ENCODE measurements at places on chromosomes 1 and 21.

DNA sequence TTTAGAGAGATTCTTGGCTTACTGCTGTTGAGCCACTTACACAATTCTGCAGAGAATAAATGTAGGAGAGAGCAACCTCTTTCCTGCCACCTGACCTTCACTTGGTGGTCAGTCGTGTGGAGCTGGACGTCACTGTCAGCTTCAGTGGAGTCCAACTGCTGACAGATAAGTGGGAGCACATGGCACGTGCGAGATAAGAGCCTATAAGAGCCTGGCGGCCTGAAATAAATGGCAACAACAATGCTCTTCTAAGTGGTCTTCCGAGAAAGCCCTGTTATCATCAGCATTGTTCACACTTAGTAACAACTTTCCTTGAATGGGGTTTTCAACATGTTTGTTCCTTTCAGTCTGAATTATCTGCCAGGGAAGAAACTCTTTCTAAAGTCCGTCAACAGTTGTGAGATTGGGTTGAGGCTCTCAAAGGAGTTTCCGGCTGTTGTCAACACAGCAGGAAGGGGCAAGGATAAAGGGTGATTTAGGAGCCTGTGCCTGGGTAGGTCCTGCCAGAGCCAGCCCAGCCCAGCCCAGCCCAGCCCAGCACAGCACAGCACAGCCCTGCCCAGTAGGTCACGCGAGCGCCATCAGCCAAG, 57.2 kb upstream of the RUNX1 start:
- DNase-seq = no peak

DNA sequence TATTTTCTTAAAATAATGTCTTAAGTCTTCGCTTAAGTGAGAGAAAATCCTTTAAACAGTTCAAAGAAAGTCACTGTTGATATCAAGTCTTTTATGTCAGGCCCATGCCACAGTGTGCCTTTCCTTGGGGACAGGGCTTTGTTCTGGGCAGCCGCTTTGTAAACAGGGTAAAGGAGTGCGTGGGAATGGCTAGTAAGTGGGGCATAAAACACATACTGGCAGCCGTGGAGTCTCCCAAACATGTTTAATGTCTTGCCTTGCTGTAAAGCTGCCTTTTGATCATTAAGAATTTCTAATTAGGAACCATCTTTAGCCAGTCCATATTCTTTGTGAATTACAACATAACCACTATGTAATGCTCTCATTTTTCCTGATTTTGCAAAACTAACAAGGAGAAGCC, 99.7 kb downstream of the PHTF1 start:
- DNase-seq = no peak

GRCh38 chr1:44832056-44832705, 10.9 kb downstream of the PTCH2 start:
- no peak for DNase-seq

GRCh38 chr1:17874710-17875109, 119.6 kb downstream of the ACTL8 start:
- no peak for DNase-seq

- DNase-seq = no peak
These were observed 201.5 kb downstream of the S1PR1 start for GRCh38 chr1:101438359-101438758.

GRCh38 chr1:60448850-60449249, 375.3 kb upstream of the C1orf87 start:
- DNase-seq = no peak

DNA sequence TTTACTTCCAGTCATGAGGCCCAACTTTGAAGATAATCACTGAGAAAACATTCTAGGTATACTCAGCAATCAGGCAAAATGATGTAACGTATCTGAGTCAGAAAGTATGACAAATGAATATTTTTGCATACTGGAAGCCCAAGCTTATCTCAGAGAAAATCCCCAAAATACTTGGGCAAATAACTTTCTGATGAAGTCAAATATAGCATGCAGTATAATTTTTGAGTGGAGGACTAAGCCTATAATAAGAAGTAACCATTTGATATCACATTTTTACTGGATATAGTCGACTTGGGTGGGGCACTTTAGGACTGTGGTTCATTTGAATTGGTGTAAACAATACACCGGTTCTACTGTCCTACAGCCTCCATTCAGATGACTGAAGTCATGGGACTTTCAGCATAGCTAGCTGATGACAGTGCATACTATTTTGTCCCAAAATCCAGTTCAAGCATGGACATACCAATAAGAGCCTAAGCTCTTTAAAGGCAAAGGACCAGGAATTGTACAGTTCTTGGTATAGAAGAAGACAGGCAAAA, 2.3 kb upstream of the GADD45A start:
- no peak for DNase-seq

DNA sequence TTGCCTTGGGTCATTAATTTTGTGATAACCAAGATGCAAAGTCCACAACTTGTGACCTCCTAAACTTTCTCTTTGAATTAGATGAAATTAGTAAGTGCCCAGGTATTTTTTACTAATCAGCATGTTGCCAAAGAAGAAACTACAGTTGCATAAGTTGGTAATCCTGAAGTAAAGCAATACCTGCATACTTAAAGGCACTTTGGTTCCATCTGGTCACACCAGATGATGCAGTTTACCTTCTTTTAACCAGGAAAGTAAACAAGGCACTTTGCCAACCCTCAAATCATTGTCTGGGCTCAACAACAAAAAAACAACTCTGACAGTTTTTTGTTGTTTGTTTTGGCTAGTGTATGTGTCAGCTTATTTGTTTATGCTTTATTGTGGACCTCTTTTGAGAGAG, 55.5 kb upstream of the DYNLT5 start:
- DNase-seq = no peak

DNA sequence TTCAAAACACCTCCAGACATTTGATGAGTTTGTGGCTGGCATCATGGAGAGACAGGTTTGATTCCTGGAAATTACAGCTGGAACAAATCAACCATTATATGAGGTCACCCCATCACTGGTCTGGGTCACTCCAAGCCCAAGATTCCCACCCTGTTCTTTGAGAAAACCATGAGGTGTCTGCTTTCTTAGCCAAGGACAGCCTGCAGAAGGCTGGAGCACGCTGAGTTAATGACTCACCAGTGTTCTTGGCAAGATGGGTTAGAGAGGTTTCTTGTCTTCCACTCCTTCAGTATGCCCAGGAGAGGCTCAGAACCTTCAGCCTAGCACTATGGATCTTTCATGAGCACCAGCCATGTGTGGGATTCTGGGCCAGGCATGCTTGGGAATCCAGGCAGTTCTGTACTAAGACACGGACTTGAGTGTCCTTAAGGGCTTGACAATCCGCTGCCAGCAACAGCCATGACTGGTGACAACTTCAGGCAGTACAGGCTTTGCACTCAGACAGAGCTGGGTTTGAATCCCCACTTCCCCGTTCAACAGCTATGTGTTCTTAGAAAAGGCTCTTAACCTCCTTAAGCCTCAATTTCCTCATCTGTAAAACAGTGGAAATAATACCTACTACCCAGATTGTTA, 43.9 kb downstream of the GRHL3 start:
- DNase-seq = no peak

DNA sequence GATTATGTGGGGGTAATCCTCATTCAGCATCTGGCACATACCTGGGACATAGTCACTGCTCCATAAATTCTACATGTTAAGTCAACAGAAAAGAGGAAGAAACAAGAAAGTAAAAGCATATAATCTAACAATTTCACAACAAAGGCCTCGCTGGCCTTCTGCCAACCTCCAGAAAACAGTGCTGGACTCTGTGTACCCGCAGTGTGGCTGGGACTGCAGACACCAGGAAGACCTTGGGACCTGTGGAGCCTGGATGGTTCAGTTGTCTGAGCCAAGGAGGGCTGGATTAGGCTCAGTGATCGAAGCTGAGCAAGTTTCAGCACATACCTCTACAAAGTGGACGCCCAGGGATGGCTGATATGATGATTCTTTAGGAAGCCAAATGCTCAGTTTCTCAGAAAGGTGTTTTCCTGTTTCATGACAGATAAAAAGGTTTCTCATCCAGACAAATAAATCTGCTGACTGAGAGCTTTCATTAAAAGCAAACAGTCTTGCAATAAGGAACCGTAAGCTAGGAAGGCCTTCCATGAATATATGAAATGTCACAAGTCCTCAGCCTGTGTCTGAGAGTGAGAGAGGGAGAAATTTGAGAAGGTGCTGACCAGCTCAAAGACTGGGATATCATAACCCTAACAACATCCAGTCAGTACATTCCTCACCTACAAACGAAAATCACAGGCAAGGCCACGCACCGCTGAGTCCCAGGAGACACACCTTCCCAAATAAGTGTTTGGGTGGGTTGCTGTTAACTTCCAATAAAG, 48.4 kb downstream of the CAPZB start:
- DNase-seq = no peak

DNA sequence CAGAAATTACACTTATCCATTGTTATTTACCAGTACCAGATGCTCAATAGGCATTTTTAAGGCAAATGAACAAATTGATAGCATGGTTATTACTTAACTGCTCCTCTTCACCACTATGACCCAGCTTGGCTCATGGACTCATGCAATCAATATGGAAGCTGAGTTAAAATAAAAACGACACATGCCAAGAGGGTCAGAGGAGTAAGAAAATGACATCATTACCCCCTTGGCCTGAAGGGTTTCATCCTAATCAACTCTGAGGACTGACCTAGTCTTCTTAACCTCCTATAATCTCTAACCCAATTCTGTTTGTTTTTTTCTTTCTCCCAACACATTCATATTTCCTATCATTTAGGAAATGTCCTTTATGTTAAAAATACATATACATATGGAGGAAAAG, 41.6 kb downstream of the IRF2BP2 start:
- DNase-seq = no peak

GRCh38 chr1:107965110-107965991, at the start of gene VAV3:
VAV3 (minus strand) TSS chr1:107965180; CDS start chr1:107964869, 311 bp downstream.
- DNase-seq = peak; percentile 14

GRCh38 chr1:151048645-151049032, 1.1 kb downstream of the C1orf56 start:
- DNase-seq = no peak

DNA sequence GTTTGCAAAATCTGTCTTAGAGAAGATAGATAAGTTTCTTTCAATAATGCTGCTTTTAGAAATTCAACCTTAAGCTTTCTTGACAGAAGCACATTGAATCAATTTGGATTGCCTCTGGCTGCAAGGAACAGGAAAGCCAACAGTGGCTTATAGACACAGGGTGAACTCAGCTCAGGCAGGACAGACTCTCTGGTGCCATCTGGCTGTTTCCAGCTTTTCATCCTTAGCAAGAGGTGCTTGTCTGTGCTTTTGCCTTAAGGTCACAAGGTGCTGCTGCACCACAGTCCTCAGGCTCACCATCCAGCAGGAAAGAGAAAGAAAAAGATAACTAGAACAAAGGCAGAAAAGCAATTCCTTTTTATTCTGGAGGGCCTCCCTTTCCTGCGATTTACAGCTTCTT, 93.7 kb upstream of the ETS2 start:
- DNase-seq = no peak

DNA sequence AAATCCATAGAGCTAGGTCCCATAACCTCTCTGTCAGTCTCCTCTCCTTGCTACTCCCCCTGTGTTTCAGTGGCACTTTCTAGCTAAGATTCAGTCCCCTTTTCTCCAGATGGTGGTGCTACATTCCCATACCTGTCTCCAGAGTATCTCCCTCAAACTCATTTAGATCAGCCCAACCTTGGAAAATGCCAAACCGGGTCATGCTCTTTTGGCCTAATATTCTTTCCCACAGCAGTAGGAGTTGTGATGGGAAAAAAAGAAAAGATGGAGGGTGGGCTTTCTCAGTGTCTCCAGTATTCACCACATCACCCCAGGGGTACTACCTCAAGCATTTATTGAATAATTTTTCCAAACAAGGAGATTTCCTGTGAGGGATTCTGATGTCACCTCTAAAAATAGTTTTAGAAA, 3.2 kb upstream of the RXFP4 start:
- no peak for DNase-seq

DNA sequence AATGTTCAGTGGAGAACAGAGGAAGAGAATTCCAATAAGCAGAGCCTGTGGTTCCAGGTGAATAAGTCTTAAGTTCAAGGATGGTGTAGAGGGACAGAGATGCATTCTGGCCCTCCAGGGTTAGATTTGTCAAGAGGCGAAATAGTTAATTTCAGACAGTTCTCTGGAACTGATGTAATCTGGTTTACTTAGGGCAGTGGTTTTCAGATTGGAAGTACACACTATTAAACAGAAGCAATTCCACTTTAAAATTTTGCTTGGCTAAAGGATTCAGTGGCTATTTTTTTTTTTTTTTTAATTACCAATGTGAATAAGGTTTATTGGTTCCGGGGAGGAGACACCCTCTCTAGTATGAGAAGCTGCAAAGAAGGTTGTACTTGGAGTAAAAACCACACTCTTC, 25.3 kb upstream of the MYOCOS start:
- no peak for DNase-seq

DNA sequence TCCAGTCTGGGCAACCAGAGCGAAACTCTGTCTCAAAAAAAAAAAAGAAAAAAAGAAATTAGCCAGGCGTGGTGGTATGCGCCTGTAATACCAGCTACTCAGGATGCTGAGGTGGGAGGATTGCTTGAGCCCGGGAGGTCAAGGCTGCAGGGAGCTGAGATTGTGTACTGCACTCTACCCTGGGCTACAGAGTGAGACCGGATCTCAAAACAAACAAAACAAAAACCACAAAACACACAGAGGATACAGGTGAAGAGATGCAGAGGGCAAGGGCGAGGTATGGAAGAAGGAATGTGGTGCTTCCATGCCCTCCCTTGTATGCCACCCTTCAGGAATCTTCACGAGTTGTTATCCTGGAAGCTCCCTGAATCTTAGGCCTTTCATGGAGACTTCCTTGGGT, 68.5 kb downstream of the NDUFS5 start:
- DNase-seq = no peak

DNA sequence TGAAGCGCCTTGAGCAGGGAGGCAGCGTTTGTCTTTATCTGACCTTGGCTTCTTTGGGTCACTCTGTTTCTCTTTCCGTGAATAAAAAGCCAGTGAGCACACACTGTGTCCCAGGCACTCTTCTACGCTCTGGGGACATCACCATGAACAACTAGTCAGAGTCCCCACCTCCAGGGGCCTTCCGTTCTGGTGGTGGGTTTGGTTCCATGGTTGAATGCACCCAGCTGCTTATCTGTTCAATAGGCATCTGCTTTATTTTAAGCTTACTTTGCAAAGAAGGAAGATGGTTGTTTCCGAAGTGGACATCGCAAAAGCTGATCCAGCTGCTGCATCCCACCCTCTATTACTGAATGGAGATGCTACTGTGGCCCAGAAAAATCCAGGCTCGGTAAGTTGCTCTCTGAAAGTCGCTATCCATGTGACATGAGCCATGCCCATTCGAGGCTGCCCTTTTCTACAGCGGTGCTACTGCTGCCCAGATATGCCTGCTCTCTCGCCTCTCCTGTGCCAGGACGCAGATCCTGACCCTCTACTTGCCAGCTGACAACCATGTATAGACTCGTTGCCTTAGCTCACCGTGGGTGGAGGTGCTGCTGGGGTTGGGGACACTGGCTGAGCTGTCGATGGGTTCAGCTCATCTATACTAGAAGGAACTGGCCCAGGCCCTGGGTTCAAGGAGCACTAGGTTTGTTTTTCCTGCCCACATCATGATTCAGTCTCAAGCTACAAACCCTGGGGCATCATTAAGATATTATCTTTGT, 5.9 kb downstream of the MX1 start:
- DNase-seq = no peak

DNA sequence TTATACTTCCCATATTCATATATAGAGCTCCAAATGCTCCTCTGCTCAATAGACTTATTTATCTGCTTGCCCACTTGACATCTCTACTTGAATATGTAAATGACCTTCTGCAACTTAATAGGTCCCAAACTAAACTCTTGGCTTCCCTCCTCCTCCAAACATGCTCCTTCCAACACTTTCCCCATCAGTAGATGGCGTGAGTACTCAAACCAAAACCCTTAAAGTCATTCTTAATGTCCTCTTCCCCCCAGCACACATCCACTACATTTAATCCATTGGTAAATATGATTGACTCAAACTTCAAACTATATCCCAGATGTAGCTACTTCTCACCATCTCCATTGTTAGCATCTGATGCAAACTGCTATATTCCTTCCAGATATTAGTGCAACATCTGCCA, 48.5 kb upstream of the PBX1 start:
- DNase-seq = no peak

Measured in effector CD4-positive, alpha-beta T cell (primary cell).